ENCODE measurements at places on chromosomes 4 and X.

- DNase-seq, result no peak
Observed at GRCh38 chrX:69024931-69025330, 140.3 kb downstream of the PJA1 start.

DNA sequence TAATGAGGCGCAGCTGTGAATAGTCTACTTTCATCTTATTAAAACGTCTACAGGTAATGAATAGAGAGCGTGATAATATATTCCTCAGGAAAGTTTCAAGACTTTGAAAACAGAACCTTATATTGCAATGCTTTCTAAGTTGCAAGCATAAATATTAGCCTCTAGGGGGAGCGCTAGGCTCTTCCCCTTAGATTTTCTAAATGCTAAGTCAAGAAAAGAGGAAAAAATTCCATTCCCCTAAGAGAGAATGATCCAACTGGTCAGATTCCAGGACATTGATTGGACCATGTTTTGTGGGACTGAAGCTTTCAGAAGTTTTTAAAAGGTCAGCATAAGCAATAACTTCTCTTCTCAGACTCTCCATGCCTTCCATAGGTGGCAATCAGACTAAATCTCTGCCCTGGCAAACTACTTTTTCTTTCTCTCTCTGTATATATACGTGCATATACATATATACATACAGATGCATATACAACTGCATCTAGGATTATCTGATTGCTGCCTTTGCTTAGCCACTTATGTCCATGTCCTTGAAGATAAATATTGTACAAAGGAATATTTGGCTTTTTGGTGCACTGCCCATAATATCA lies 492.9 kb downstream of the INPP4B start:
- no peak for DNase-seq

DNA sequence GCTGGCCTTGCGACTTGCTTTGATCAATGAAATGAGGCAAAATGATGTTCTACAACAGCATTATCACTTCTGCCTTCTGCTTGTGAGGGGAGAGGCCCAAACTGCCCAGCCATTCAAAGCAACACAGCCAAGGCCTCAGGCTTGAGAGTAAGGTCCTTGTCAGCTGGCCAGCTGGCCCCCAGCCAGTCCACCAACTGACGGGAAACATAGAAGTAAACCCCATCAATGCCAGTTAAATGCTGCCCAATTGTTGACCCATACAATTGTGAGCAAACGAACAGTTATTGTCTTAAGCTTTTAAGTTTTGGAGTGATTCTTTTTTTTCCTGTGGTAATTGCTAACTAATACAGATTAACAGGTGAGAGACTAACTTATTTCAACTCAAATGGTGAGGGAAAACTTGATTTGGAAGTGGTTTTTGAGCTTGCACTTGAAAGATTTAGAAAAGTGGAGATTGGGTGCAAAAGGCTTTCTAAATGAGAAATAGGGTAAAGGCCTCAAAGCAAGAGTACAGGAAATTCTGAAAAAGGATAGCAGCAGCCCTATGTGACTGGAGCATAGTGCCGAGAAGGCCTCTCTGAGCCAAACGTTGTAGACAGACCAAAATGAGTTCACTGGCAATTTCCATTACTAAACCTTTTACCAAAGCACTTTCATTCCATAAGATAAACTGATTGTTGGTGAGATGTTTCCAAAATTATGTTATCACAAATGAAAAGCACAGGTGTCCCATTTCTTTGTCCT lies 66.9 kb downstream of the ARHGEF38 start:
- DNase-seq, result no peak

DNA sequence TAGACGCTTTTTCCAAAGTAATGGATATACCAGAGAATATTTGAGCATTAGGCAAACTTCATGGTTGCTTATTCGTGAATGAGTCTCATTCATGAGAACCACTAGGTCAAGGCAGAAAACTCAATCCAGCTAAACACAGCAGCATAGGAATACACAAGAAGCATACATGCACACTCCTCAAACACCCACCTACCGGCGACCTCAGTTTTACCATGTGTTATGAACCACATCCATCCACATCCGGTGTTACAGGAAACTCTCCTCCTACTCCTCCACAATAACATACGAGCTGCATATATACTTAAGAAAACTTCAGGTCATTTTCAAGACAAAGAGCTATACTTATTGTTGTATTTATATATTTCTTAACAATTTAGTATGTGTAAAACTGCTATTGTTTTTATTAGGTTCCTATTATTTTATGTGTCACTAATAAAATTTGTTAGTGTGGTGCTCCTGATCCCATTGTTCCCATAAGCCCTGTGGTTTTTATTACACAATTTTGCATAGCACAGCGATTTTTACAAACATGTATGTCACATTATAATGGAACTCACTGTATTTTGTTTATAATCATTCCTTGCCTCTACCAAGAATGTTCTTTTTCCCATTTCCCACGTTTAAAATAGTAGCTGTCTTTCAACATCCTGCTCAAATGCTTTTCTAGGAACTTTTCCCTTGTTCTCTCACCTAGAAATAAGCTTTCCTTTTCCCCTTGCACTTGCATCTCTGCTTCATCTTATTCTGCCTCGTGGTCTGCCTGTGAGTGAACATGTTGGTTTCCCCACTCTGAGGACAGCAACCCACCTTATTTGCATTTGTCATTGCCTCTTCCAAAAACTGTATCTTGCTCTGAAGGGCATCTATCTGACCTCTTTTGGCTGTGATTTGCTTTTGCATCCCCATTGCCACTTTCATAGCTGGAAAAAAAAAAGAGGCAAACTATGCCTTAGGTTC lies 48.3 kb downstream of the STBD1 start:
- no peak for DNase-seq

DNA sequence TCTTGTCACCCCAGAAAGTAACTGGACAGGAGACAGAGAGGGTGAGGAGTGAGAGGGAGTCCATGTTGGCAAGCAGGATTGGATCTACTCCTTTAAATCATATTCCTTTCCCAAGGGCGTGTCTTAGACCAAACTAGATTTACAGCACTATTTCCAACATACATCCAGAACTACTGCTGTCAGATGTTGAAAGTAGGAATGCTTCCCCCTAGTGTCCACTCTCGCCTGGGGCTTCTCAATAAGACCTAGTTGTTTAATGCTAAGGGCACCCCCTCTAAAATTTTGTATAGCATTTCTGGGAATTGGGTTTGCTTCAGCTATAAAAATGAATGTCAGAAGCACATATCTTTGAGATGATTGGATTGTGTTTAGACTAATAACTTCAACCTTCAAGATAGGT lies 13.3 kb downstream of the OFD1 start:
- no peak for DNase-seq

- no peak for DNase-seq
Observed at GRCh38 chr4:151538963-151539362, 130.0 kb downstream of the FHIP1A start.

GRCh38 chr4:72900952-72901351 lies 168.6 kb downstream of the COX18 start:
- no peak for DNase-seq

DNA sequence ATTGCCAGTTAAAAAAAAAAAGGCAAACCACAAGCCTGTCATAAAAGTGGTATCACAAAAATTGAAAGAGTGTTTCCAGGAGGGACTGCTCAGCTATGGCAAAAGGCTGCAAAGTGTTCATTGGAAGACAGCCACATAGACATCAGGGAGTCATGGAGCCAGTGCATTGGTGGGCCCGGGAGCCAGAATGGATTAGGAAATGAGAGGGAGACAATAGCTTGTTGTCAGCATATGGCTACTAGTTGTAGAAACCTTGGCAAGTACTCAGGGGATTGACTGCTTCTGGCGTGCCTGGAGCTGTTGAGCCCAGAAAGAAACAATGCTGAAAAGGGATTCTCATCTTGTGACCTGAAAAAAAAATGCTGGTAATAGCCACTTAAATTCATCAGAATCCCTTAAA lies 5.0 kb downstream of the GAR1 start:
- DNase-seq, result no peak

DNA sequence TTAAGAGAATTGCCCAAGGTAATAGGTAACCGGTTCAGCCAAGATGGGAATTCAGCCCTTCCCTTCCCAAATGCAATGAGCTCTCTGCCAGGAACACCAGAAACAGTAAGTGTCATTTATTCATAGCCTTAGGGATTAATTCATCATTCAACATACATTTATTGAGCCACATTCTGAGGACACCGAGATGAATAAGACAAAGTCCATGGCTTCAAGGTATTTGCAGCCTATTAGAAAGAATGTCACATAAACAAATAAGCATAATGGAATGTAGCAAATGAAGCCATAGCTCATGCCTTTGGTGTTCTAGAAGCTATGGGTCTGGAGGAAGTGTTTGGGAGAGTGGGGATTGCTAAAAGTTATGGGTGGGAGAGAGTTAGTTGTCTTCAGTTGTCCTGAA lies 6.3 kb upstream of the TAB3 start:
- DNase-seq, result no peak

DNA sequence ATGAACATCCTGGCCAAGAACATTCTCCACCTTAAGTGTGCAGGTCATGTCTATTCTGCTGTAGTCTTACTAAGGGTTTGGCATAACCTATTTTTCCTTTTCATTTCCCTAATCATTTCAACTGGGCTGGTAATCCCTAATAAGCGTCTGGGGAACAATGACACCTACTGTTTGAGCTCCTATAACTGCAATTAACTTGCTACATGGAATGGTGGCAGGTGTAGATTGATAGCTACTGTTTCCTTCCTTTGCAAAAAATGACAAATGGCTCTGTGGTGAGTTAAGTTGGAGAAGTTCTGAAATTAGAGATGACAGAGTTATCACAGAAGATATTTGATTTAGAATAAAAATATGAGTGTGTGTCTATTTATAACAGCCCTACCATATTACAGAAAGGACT lies 104.5 kb upstream of the NAP1L5 start:
- DNase-seq, result no peak

GRCh38 chr4:139922406-139923024 lies 231.5 kb downstream of the MAML3 start:
- DNase-seq, result no peak

- no peak for DNase-seq
Observed at GRCh38 chr4:152232271-152232670, 303.6 kb downstream of the FBXW7 start.

DNA sequence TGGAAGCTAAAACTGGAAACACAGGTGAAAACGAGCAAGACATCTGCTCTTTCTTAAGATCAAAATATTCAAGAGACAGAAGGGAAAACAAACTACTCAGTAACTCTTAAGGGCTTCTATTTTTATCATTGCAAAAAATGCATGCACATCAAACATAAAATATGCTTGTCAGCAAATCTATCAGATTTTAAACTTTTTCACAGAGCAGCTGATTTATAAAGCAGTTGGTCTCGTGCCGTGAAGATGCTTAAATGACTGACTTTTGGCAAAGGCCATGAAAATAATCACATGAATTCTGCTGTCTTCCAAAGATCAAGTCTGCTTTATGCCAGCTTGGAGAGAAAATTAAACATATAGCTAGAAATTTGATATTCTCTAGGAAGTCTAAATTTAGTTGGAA lies 482.1 kb upstream of the HS3ST1 start:
- no peak for DNase-seq

DNA sequence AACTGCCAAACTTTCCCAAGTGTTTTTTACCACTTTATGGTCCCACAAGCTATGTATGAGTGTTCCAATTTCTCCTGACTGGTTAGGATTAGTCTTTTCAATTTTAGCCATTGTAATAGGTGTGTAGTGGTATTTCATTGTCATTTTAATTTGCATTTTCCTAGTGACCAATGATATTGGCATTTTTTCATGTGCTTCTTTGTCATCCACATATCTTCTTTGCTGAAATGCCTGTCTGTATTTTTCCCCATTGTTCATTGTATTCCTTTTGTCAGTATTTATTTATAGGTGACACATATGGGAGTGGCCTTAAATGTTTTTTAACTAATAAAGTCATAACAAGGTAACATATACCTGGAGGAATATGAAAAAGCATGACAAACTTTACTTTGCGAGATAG lies 9.2 kb upstream of the UBE2D3 start:
- no peak for DNase-seq

- DNase-seq, result no peak
Observed at GRCh38 chr4:576991-577498, 950 bp upstream of the TMEM271 start.

DNA sequence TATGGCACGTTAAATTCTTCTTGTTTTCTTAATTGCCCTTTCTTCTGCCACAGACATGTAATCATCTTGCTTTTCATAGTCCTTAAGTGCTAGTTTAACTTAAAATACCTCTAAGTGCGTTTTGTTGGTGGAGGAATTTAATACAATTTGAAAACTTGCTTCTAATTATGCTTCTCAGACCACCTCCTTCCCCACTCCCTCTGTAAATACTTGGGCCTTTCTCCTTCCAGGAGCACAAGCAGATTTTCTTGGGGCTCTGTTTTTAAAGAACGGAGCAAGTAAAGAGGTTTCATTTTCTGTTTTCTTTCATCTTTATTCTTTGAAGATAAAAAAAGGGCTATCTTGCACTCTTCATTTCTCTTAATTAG lies 559 bp upstream of the PCDH18 start:
- DNase-seq, result no peak

DNA sequence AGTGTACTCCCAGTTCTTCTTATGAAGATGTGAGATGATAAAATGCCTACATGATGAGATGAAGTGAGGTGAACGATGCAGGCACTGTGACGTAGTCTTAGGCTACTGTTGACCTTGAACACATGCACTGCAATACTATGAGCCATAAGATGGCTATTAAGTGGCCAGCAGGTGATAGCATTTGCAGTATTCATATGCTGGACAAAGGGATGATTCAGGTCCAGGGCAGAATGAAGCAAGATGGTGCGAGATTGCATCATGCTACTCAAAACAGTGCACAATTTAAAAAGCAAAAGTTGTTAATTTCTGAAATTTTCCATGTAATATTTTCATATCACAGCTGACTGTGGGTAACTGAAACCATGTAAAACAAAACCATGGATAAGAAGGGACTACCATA lies 781.4 kb downstream of the PCDH18 start:
- no peak for DNase-seq

DNA sequence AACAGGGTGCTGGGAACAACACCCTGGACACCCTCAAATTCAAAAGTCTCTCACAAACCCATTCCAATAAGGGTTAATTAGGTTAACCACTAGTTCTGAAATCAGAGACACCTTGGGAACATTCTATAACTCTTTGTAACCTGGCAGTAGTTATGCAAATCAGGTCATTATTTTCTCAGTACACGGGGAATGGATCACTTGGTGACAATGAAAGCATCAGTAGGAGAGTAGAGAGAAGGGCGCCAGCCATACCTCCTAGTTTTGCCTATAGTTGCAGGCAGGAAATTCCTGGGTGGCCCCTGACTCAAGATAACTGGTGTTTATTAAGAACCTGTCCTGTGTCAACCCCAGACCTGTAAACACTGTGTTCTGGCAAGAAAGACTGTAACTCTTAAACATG lies 2.5 kb downstream of the CCDC110 start:
- DNase-seq, result no peak
